ENCODE measurements at places on chromosomes 1 and 21.

GRCh38 chr1:237681210-237681609 lies 209.5 kb downstream of the ZP4 start:
- no peak for DNase-seq

GRCh38 chr1:210711825-210712612 lies 383.3 kb downstream of the HHAT start:
- no peak for DNase-seq

DNA sequence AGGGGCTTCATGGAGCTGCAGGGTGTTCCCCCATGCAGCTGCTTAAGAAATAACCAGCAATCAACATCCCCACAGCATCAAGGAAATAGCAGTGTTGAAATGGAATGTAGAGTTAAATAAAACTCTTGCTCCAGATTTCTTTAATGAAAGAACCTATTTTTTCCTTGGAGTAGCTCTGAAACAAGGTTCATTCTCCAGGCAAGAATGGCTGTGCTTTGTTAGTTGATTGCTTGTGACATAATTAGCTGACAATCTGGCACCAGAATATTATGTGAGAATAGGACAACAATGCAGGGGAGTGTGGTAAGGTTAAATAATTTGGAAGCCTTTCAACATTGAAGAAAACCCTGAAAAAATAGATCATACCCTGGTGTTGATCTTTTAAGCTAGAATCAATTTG lies 254.2 kb upstream of the RRP15 start:
- DNase-seq: no peak

DNA sequence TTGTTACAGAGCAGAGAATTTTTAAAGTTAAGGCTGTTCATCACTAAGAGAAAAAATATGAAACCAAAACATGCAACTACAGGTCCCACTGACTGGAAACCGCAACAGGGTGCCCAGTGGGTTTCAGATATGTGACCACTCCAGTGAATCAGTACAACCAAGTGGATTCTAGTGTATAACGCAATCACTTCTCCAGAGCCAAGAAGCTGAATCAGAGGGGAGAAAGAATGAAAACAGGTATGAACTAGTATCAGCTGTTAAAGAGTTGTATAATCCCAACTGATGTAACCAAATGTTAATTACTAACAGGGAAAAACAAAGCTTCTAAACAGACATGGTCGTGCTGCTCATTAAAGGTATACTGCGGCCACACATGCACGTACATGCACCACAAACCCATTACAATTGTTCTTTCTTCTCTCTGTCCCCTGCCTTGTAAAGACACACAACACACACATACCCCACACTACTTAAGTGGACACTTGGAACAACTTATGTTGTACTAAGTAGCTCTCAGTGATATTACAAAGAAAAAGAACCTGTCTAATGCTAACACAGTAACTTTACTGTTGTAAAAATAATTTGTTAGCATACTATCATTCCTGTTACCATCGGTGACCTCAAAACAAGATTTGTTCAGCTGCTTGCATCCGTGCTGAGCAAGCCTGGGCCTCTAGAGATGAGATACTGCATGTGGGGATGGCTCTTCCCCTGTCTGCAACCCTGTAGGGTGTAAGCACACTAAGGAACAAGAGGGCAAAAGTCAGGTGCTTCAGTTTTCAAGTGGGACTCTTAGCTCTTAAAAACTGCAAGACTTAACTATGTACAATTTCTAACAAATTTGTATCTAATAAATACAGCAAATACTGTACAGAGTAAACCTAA lies 74.2 kb downstream of the PTPN14 start:
- no peak for DNase-seq

DNA sequence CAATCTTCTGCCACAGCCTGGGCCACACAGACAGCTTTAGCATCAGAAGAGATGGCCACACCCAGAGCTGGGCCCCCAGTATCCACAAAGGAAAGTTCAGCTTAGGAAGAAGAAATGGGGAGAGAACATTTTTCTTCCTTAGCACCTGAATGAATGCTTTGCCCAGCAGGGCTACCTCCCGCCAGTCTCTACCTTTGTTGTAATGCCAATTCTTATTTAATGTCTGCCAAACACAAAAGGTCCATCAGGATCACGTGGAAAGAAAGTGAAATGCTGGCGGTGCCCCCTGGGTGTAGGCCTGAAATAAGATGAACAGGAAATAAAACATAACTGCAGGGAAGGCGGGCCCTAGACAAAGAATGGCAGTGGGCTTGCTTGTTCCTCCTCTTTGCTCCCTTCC lies 125.6 kb downstream of the CACNA1E start:
- no peak for DNase-seq

DNA sequence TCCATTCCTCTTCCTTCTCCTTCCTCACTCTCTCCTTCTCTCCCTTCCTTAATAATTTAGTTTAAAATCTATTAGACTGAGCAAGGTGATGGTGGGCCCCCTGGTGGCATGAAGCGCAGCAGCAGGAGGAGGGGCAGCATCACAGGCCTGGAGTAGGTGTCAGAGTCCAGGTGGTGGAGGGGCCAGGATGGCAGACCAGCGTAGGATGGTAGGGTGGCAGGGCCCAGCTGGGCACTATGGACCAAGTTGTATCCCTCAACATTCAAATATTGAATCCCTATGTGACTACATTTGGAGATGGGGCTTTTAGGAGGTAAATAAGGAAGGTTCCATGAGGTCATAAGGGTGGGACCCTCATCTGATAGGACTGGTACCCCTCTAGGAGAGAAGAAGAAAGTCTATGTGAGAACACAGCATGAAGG lies 61.0 kb downstream of the WDR4 start:
- peak; percentile 59 for DNase-seq

DNA sequence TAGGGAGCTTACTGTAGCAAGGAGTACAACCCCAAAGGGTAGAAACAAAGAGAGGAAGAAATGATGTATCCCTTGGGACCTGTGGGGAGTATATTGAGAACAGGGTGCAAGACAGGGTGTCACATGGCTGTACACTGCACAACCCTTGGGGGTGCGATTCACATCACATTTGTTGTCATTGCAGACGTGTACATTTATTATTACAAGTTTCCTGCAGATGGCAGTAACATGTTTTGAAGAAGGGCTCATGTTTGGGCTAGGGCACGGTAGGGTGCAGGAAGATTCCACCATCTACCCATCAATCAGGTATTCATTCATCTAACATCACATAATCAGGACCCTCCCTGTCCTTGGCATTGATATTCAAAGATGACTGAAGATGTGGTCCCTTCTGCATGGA lies 62.5 kb downstream of the NDUFS5 start:
- no peak for DNase-seq

DNA sequence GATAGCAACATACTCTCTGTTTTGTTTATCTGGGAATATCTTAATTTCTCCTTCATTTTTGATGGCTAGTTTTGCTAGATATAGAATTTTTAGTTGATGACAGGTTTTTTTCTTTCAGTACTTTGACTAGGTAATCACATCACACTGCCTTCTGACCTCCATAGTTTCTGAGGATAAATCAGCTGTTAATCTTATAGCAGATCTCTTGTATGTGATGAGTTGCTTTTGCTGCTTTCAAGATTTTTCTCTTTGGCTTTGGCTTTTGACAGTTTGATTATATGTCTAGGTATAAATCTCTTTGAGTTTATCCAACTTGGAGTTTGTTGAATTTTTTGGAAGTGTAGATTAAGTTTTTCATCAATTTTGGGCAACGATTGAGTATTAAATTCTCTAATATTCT lies 142.6 kb downstream of the ZNF644 start:
- DNase-seq: no peak

DNA sequence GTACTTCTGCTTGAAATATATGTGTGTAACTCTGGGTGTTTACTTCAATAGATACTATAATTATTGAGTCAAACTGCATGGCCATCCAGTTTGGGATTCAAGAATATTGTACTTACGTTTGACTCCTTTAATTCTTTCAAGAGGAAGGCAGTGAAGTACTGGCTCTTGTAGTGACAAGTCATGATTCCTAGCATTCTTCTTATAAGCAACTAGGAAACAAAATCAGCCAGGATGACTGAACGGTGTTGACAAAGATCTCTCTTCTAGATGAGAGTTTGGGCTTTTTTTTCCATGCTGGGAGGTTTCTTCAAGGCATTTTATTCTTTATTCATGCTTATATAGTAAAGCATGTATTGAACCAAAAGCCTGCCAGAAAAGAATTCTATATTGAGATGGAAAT lies 58.3 kb downstream of the CLEC20A start:
- no peak for DNase-seq

GRCh38 chr1:85278853-85279314 lies 2.5 kb upstream of the BCL10 start:
- DNase-seq: no peak

- DNase-seq: no peak
These were observed 104.6 kb downstream of the ZSCAN20 start for GRCh38 chr1:33576821-33577599.

DNA sequence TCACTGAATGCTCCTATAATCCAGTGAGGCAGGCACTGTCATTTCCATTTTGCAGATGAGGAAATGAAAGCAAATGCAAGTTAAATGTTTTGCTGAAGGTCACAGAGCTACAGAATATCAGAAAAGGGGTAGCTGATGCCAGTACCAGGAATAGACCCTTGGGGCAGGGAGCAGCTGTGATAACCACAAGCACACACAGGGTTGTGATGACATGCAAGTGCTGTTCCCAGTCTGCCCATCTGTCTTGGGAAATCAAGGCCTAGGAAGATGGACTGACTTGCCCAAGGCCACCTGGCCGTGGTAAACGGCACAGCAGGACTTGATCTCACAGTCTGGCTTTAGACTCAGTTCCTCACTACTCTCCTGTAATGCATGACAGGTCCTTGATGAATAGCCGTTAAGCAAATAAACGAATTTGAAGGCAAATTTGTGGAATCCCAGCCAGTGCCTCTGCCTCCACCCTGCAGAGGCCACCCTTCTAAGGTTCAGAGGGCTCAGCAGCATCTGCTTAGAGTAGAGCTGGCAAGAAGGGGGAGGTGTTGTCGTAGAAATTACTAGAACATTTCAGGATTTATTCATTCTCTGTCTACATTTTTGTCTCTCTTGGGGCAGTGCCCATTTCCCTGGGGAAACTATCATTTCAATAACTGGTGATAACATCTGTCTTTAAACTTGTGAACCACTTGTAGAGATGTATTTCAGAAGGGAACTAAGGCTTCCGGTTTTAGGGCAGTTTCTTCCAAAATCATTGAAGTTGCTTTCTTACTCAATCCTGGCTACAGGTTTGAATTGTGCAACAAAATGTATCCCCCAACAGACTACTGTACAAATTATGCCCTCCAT lies 53.2 kb upstream of the MRPS6 start:
- DNase-seq: peak; percentile 89

DNA sequence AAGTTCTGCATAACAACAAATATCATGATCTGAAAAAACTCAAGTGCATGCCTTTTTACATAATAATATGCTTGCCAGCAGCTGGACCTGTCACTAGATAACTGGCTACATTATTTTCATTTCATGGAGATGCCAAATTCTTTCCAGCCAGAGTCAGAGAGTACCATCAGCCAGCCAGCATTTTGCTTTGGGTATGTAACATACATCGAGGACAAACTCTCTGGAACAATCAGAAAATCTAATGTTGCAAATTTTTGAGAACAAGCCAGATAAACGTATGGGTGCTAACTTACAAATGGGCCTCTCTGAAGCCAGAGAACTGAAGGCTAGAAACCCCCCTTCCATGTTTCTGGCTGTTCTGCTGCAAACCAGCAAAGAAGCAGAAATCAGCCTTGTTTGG lies 76.3 kb upstream of the BACE2 start:
- DNase-seq: no peak

GRCh38 chr21:21457077-21457476 lies 458.9 kb downstream of the NCAM2 start:
- no peak for DNase-seq

DNA sequence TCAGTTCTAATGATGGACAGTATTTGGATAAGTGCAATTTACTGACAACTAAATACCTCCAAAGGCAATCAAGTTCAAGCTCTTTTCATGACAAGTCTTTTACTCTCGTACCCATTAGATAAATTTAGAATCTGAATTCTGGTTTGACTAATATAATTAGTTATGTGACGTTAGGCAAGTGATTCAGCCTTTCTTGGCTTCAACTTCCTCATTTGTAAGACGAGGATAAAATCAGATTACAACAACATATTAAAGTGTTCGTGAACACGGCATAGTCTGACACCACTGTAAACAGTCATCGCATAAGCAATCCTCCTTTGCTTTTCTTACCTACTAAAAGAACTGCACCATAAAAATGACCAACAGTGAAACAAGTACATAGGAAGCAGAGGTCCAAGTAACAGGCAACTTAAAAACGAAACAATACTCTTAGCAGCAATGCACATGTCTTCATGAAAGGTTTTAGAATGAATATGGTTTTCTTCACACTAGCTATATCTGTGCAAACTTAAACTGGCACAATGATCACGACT lies 25.7 kb downstream of the COA6 start:
- DNase-seq: no peak

DNA sequence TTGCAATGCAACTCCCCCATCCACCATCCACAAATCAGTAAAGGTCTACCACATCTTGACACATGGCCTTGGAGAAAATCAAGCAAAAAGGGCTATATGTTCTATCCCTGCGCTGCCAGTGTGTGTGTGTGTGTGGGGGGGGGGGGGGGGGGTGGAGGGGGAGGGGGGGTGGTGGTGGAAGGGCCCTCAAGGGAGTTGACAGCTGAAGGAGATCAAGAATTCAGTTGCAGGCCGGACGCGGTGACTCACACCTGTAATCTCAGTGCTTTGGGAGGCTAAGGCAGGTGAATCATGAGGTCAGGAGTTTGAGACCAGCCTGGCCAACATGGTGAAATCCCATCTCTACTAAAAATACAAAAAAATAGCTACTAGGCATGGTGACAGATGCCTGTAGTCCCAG lies 37.6 kb upstream of the CLIC4 start:
- DNase-seq: no peak

GRCh38 chr1:206506405-206507283 lies 687 bp upstream of the RASSF5 start:
- DNase-seq: no peak

DNA sequence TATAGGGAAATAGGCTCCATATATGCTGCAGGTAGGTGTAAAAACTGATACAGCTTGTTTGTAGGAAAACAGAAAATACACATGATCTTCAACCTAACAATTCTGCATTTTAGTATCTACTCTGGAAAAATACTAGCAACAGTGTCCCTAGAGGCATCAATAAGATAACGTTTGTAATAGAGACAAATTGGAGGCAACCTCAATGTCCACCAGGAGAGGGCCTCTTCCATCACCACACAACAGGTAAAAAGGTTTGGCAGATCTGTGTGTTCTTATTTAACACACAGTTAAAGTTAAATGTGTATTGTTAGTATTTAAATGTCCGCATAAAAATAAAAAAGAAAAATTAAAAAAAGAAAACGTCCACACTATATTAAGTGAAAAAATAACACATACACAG lies 5.4 kb downstream of the EIF2D start:
- peak; percentile 62 for DNase-seq

- DNase-seq: no peak
These were observed 88.2 kb downstream of the RABGAP1L start for GRCh38 chr1:174247472-174247871.
